Muscle of leg (tissue), 16 donors: ENCODE measurements at places on chromosomes 4 and X. TPM values are rescaled to one million over a fixed set of nuclear protein-coding genes. Genes with fewer than 3 reads are reported as not detected.

DNA sequence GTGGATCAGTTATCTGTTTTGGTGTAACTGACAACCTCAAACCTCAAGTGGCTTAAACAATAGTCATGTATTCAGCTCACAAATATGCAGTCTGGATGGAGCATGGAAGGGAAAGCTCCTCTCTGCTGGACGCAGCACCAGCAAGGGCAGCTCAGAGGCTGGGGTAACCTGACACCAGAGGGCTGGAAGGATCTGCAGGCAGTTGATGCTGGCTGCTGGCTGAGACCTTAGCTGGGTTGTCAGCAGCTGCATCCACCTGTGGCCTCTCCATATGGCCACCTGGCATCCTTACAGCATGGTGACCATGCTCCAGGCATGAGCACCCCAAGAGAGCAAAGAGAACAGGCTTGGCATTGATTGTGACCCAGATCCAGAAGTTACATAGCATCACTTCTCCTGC, 46.7 kb downstream of the ENPP6 start:
- H3K27me3 ChIP-seq = no peaks in the 10 kb centered on the region
- peak; percentile 84 for DNase-seq
- H3K27ac ChIP-seq = peak overlapping the region; percentile 52

DNA sequence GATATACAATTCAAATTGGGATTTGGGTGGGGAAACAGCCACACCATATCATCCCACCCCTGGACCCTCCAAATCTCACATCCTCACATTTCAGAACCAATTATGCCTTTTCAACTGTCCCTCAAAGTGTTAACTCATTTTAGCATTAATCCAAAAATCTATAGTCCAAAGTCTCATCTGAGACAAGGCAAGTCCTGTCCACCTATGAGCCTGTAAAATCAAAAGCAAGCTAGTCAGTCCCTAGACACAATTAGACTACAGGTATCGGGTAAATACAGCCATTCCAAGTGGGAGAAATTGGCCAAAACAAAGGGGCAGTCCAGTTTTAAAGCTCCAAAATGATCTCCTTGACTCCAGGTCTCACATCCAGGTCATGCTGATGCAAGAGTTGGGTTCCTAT, 128.0 kb downstream of the NBDY start:
- no peak overlapping the region for H3K4me3 ChIP-seq
- no peak for DNase-seq
- peaks cover 34% of the 10 kb centered on the region for H3K27me3 ChIP-seq
- H3K4me1 ChIP-seq = no peaks in the 10 kb centered on the region
- H3K36me3 ChIP-seq = no peaks in the 10 kb centered on the region

DNA sequence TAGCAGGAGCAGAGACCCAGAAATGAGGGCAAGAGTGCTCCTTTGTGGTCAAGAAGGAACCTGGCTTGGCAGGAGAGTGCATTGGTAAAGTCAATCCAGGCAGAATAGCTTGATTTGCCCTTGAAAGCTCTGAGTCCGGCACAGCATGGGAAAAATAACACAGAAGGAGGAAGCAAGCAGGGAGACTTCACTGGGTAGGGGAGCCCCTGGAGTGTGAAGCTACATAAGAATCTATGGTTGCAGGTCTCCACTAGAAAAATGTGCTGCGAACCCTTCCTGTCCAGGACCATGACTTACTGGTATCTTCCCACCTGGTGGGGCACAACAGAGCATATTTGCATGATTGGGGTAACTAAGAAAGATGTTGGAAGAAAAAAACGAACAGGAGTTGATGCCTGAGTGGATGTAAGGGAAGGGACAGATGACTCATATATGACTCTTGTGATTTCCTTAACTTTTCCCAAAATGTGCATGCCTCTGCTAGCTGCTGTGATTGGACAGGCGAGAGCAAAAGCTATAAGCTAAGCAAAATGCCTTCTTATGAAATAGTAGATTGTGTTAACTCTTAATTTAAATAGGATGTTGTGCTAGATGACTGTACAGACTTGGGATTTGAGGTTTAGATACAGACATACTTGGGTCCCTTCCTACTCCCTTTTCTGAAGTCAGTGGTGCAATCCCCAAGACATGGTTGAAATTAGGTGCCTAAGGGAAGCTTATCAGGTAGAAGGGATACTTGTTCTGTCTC, 3.3 kb downstream of the IL13RA1 start:
- no peak overlapping the region for H3K27ac ChIP-seq
- H3K4me3 ChIP-seq = no peak overlapping the region
- DNase-seq = no peak
- H3K4me1 ChIP-seq = peaks cover 10% of the 10 kb centered on the region
- peaks cover 7% of the 10 kb centered on the region for H3K27me3 ChIP-seq

DNA sequence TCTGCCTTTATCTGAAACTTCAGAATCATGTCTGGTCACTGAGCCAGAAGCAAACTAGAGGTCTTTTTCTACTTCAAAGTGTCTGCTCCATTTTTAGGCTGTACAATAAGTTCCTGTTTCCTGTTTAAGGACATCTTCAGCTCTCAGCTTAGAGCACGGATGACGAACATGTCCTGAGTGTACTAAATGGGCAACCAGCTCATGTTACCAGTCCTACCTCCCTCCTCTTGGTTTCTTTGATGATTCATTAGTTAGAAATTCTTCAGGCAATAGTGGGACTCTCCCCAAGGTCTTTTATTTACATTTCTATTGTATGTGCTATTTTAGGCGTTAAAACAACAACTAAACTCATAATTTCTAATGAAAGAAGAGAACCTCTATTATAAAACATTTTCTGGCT, 58.0 kb downstream of the ENPEP start:
- no peaks in the 10 kb centered on the region for H3K4me1 ChIP-seq
- H3K4me3 ChIP-seq = no peak overlapping the region
- peak; percentile 32 for DNase-seq
- no peak overlapping the region for H3K27ac ChIP-seq
- no peaks in the 10 kb centered on the region for H3K27me3 ChIP-seq
- no peaks in the 10 kb centered on the region for H3K36me3 ChIP-seq

- H3K4me1 ChIP-seq = peaks cover 24% of the 10 kb centered on the region
- DNase-seq = no peak
- no peak overlapping the region for H3K27ac ChIP-seq
- peaks cover 60% of the 10 kb centered on the region for H3K27me3 ChIP-seq
Observed at GRCh38 chr4:93827272-93827947, 1.1 kb upstream of the ATOH1 start.

Gene SLC6A14
- total RNA-seq = not detected

- DNase-seq = no peak
- no peaks in the 10 kb centered on the region for H3K4me1 ChIP-seq
- H3K27ac ChIP-seq = no peak overlapping the region
- no peak overlapping the region for H3K4me3 ChIP-seq
Observed at GRCh38 chr4:91256043-91256442, 1047.7 kb upstream of the GRID2 start.
